Fibroblast of mammary gland (primary cell): ENCODE measurements at places on chromosomes 6 and 20.

DNA sequence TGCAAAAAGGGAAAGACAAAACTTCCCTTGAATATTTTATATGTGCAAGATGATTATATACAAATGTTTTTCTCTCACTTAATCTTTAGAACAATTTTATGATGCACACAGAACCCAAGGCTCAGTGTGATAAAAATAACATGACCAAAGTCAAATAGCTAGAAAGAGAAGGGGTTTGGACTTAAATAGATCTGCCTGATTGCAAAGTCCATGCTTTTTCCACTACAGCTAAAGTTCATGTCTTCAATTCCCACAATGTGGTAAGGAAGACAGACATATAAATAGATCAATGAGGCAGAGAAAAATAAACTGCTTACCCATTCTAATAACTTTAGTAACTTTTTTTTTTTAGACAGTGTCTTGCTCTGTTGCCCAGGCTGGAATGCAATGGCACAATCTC, 143.8 kb downstream of the CDK19 start:
- no peak for DNase-seq

- no peak for DNase-seq
These were observed 15.8 kb downstream of the BPIFB4 start for GRCh38 chr20:33095249-33095648.

DNA sequence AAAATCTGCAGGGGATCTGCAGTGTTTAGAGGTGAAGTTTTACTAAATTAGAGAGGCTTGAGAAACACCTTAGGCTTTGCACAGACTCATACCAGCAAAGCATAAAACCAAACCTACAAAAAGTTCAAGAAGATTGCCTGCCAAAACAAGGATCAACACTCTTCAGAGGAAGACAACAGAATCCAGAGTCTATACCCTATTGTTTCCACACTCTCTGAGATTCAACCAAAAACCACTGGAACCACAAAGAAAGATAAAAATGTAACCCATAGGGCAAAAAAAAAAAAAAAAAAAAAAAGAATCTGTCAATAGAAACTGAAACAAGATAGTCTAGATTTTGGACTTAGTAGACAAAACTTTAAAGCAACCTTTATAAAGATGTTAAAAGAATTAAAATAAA, 102.7 kb downstream of the ANKRD60 start:
- no peak for DNase-seq

GRCh38 chr6:132072831-132073230, 121.7 kb upstream of the CCN2 start:
- DNase-seq: peak; percentile 34

DNA sequence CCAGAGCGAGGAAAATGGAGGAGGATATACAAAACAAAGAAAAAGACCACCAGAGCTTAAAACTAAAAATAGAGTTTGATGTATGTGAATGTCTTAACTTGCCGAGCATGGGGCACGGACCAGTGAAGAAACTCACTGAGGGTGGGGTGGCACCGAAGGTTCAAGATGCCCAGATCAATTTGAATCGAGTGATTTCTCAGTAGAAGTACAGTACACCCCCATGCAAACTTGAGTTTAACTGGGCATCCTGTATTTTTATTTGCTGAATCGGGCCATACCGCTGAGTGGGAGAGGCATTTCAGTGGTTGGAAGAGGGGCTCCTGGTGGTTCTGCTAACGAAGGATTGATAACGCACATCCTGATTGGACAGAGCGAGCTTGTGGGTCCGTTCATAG, 81.7 kb downstream of the ANKRD60 start:
- no peak for DNase-seq

DNA sequence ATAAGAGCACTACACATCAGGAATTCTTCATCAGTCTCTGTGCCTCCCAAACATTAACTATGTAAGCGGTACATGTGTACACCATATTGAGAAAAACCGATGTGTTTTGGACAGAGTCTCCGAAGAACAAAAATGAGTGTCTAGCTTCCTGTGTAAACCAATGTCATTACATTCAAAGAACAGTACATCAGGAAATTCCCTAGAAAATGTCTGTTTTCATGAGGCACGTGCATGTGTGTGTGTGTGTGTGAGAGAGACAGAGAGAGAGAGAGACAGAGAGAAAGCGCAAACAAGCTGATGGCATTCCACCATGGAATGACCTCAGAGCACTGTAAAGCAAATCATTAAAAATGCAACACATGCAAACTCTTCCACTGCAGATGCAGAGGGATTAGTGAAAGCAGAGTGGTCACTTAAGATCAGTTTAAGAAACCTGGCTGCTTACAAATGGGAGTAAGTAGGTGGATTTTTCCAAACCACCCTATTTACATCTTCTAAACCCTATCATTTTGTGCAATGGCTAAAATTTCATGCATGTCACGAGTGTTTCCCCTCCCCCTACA, 133.9 kb downstream of the HIVEP2 start:
- no peak for DNase-seq

GRCh38 chr6:24936641-24937317, 1.0 kb upstream of the RIPOR2 start:
- DNase-seq: peak; percentile 24

- peak; percentile 47 for DNase-seq
These were observed 20.8 kb downstream of the ZBTB2 start for GRCh38 chr6:151370509-151371078.

- no peak for DNase-seq
These were observed 122.3 kb downstream of the RNASET2 start for GRCh38 chr6:166834049-166834448.

GRCh38 chr6:17583811-17584210, 16.3 kb upstream of the FAM8A1 start:
- DNase-seq: peak; percentile 53

DNA sequence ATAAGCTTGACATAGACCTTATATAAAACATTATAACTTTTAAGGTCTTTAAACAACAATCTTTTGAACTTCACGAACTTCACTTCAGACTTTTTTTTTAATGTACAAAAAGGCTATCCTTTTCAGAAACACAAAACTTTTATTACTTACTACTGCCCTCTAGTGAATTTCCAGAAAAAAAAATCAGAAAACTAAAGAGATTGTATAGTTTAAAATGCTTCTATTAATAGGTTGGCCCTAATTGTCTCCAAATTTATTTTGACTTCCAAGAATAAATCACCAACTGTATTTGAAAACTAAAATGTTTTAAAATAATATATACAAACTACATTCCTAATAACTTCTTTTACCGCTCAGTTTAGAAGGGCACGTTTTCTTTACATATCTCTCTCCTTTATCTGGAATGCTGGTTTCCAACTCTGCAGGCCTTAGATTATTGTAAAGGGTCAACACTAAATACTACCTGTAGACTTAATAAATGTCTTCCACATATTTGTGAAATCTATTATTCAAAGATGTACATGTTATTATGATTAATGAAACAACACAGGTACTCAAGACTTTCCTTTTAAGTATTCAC, 66.8 kb downstream of the LMBRD1 start:
- DNase-seq: peak; percentile 13

DNA sequence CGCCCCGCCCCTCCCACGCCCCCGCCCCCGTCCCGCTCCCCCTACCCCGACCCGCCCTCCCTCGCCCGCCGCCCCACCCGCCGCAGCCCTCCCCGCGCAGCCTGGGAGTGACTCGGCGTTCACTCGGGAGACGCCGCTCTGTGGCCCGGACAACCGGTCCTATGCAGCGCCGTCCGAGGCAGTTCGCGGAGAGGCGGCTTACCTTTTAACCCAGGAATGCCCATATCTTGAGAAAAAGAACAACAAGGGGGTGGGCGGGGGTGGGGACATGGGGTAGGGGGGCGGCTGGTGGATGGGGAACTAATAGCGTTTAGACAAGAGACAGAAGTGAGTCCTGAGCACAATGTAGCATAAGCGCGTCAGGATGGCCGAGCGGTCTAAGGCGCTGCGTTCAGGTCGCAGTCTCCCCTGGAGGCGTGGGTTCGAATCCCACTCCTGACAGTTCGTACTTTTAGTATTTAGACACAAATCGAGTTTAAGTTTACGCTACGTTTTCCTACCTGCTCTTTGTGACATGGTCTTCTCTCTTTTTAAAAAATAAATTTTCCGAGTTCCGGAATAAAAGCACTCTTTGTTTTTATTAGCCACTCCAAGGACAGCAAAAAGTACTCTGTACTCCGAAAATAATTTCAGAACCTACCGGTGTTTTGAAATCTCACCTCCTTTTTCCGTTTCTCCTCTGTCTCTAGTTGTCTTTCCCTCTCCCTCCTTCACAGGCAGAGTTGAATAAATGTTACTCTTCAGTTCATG, 17.1 kb upstream of the HMGN4 start:
- peak; percentile 79 for DNase-seq

DNA sequence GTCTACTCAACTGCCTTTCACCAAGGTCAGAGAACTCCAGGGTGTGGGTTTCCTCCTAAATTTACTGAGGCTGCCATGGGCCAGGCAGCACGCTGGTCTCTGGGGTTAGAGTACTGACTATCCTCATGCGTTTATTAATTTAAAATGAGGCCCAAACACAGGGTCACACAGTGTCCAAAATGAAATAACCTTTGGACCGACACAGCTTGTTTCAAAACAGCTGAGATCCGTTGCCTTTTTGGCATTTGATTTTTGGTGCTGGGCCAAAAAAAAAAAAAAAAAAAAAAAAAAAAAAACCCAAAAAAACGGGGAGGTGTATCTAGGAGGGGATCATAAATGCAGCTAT, 14.6 kb upstream of the TOX2 start:
- no peak for DNase-seq

- DNase-seq: no peak
These were observed 89.9 kb downstream of the MTFR2 start for GRCh38 chr6:136160250-136160649.

DNA sequence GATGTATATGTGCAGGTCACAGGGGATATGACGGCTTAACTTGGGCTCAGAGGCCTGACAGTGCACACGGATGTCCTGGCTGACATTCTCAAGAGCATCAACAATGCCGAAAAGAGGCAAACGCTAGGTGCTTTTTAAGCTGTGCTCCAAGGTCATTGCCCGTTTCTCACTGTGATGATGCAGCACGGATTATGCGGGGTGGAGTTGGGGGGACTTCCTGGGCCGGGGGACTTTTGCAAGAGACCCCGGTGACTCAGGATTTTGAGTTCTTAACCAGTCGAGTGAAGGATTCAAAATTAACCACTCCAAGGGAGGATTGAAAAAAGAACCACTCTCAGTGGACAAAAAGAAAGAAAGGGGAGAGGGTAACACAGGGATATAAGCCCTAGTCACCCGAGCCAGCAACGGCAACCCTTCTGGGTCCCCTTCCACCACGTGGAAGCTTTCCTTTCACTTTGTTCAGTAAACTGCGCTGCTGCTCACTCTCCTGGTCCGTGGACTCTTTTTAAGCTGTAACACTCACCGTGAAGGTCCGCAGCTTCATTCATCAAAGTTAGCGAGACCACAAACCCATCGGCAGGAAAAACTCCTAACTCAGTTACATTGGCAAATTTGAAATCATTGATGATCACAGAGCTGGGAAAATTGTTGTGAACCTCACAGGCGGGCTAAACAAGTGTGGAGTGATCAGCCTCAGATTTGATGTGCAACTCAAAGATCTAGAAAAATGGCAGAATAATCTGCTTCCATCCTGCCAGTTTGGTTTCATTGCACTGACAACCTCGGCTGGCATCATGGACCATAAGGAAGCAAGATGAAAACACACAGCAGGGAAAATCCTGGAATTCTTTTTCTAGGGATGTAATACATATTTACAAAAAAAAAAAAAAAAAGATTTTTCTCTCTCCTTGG, 199.3 kb downstream of the ARID1B start:
- peak; percentile 52 for DNase-seq

GRCh38 chr20:51404297-51405060, 138.0 kb downstream of the NFATC2 start:
- DNase-seq: no peak

- DNase-seq: no peak
These were observed 3.2 kb downstream of the CNKSR3 start for GRCh38 chr6:154506991-154507898.
